ENCODE measurements at places on chromosomes 3 and 15.
A peak's percentile ranks its signal among the peaks of the same experiment; 100 is the strongest.

DNA sequence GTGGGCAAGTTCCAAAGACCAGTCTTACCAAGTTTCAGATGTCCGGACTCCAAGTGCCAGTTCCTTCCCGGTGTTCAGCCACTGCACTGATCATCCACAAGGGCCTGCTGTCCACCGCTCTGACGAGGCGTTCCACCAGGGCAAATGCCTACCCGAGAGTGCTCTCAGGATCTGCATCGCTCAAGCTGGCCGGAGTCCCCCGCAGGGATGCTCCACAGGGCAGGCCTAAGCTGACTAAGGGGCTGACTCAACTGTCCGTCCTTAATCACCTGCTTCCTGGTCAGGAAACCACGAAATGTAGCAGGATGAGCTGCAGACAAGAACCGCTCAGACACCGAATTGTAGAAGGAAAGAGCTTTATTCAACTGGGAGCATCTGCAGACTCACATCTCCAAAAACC is 341.6 kb downstream of the KCNH8 start:
- DNase-seq: no peak

DNA sequence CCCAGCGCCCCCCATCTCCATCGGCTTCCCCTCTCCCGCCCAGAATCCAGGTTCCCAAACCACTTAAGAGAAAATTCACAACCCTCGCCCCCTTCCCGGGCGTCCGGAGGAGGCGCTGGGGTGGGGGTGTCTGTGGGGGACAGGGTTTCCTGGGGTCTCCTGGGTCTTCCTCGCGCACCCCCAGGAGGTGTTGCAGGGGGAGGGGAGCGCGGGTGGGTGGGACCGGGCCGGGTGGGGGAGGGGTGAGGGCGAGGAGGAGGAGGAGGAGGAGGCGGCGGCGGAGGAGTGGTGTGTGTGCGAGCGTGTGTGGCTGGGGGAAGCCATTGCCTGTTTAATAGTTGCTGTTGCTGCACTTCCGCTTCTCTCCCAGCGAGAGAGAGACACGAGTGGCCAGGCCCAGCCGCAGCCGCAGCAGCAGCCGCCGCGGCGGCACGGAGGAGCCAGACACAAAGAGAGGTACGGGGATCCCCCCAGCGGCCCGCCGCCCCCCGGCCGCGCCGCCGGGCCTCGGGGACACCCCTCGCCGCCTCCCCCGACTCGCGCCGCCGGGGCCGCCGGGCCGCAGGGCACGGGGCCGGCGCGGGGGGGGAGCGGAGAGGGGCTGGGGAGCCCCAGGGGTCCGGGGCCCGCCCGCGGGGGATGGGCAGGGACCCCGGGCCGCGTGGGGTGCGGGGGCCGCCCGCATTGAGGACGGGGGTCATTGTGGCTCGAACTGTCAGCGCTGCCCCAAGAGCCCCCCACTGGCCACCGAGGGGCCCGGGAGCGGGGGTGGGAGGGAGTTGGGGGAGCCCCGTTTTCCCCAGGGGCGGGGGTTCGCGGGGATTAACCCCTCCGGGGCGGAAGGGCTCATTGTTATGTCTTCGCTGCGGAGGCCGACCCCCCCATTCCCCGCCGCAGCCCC is at the start of gene UBE2E1:
Gene UBE2E1 (plus strand): TSS at position 323 of the 901 bp plus-strand sequence. CDS start 1,315 bp downstream, outside the sequence.
- DNase-seq: peak; percentile 77

GRCh38 chr3:177421481-177421785 is 224.2 kb upstream of the TBL1XR1 start:
- DNase-seq: no peak

DNA sequence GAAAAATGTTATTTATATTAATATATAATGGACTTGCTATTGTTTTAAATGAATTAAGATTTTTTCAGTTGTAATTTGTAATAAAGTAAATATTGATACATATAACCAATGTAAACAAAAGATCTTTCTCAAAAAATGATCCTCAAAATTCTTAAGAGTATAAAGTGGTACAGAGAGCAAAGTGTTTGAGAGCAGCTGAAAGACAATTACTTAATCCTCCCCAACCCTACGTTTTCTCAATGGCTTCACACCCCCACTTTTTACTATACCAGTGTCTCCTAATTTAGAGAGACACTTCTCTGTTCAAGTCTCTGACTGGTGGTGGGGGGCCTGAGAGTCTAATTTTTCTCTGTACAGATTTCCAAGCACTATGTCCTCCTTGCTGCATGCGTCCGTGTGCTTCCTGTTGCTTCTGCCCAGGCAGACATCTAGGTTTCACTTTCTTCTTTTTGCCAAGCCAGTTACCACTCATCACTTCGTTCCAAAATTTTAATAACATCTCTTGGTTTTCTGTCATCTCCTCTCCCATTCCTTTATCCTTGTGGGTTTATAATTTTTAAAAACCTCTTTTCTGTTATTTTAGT is 276.3 kb upstream of the DNAJC19 start:
- DNase-seq: peak; percentile 35

DNA sequence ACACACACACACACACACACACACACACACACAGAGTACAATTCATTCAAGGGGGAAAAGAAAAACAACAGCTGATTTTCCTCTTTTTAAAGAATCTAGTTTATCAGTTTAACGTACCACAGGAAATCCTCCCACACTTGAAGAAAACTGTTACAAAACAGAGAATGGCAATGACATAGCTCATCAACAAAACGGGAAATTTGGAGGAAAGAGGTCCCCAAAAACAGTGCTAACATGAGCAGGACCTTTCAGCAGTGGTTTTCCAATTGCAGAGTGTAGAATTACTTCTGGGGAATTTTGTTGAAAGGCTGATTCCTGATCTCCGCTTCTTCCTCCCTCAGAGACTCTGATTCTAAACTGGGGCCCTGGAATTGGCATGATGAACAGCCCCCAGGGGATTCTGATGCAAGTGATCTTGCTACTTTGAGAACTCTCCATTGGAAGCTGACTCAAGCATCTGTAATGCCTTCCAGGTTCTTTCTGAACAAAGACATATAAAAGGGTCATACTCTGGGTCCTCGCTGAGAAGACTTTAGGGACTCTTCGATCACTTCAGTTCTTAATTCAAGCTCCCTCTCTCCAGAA is 442.6 kb upstream of the PROK2 start:
- peak; percentile 8 for DNase-seq

GRCh38 chr3:38823722-38824121 is 7.7 kb upstream of the SCN10A start:
- DNase-seq: no peak

DNA sequence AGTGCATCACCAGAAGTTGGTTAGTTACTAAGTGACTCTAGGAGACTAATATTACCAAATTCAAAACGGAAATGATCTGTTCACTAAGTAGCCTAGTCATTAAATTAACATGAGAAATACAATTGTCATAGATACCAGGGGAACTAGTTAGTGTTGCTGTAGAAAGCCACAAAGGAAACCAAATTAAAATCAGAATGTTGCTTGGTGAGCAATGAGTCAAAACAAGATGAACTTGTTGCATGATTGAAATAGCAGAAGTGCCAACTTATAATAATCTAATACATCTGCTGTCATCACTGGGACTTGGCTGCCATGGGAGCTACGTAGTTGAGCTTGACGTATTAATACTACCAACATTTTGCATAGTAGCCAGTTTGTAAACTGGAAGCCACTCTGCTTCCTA is 458.1 kb downstream of the DIPK2A start:
- no peak for DNase-seq

GRCh38 chr3:129756871-129757270 is 136.6 kb downstream of the TMCC1 start:
- peak; percentile 84 for DNase-seq

DNA sequence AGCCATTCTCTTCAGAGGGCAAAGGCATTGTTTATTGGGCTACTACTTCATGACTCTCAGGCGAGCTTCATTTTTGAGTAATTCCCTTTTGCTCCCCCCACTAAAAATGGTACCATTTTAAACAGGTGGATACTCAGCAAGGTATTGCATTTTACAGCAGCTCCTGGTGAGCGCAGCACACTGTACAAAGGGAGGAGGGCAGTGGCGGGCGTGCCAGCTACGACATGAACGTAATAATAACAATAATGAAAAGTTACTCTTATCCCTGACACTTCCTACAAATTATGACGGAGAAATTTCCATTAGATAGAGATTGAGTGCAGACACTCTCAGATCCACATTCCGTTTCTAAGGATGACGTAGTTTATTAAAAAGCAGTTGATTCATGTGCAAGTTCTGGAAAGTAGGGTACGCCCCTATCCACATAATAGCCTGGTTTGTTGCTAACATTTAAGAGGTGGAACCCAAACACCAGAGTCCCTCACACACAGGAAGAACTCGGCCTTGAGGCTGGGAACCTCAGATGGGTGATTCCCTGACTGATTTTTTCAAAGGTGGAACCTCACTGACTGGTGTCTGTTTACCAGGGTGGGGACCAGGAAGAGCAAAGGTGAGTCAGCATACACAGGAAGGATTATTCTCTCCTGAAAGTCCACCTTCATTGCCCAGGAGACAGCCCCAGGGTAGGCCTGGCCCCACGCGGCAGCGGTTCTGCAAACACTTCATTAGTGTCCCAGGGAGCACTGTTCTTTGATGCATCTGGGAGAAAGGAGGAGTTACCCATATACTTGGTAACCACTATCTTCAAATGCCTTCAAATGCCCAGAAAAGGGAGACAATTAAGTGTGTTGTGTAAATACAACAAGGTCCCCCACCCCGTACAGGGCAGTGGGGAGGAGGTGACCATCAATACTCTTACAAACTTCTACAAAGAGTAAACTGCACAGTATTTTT is 69.9 kb downstream of the LDHAL6B start:
- DNase-seq: no peak

DNA sequence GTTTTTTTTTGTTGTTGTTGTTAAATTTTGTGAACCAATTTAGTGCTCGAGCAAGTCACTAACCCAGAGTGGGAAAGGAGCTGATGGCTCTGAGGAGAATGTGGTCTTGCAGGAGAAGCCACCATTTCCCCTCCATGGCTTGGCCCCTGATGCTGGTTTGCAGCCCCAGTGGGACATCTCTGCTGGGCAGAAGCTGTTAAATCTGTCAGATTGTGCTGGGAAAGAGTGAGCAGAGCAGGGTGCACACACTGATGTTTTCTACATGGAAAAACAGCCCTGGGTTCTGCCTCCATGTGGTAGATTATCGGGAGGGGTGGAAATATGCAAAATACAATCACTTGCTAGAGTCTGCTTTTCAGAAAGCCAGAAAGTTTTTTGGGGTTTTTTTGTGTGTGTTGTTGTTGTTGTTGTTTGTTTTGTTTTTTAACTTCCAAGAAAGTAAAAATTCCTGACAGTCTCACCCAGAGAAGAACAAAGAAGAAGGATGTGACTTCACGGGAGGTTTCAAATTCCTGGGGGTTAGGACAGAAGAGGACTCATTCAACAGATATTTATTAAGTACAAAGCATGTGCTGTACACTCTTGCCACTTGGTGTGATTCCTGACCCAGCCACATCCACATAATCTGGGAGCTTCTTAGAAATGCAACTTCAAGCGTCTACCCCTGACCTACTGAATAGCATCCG is 133.7 kb downstream of the FOXB1 start:
- DNase-seq: peak; percentile 27

DNA sequence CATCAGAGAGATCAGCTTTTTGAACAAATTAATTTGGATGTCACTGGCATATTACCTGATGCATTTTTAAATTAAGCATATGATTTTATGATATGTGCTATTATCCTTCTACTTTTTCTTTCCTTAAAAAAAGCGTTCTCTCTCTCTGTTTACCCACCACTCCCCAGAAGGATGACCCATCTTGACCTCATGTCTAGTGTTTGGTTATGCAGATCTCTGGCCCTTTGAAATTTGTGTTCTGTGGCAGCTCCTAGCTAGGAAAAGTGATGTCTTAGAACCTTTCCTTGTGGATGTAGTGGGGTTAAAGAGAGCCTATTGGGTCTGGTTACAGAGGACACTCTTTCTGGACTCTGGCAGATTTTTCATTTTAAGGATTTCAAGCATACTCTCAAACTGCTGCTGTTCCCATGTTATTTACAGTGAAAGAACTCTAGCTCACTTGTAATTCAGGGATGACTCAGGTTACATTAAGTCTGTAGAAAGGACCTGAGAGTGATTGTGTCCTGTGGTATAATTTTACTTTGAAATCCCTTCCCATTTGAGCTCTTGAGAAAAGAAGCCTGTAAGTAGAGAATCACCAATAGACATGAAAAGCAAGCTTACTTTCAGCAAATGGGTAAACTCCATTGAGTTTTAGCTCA is 23.8 kb downstream of the ARHGEF26 start:
- DNase-seq: peak; percentile 45

- no peak for DNase-seq
These were observed 291.2 kb upstream of the TBC1D5 start for GRCh38 chr3:18033581-18034108.

DNA sequence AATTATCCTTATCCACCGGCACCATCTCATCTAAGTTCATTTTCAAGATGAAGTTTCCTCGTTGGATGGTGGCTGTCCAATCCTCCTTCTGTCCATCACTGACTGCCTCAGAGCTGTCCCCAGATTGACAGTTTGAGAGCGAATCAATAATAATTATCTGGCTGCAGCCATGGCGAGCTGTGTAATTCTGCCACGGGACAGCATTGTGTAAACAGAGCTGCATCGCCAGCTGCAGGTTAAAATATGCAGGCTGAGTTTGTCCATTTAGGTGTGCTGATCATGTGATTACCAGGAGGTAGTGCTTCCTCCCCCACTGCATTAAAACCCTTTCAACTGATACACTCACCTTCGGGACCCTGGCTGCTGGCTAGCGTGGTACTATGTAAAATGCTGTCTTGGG is 461.9 kb upstream of the ONECUT1 start:
- DNase-seq: no peak

DNA sequence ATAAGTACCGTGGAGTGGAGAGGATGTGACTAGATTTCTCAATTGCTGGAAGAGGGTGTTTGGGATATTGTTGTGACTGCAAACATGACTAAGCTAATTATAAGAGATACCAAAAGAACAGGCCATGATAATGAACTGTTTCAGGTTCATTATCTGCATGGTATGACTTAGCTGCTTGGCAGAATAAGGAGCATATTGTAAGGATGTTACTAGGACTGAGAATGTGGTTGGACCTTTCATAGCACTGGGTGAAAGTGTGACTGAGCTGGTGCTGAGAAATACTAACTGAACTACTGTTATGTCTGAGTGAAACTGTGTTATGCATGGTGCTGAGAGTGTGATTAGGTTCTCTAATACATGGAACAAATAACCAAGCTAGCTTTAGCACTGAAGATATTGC is 11.0 kb downstream of the SCN10A start:
- DNase-seq: no peak

DNA sequence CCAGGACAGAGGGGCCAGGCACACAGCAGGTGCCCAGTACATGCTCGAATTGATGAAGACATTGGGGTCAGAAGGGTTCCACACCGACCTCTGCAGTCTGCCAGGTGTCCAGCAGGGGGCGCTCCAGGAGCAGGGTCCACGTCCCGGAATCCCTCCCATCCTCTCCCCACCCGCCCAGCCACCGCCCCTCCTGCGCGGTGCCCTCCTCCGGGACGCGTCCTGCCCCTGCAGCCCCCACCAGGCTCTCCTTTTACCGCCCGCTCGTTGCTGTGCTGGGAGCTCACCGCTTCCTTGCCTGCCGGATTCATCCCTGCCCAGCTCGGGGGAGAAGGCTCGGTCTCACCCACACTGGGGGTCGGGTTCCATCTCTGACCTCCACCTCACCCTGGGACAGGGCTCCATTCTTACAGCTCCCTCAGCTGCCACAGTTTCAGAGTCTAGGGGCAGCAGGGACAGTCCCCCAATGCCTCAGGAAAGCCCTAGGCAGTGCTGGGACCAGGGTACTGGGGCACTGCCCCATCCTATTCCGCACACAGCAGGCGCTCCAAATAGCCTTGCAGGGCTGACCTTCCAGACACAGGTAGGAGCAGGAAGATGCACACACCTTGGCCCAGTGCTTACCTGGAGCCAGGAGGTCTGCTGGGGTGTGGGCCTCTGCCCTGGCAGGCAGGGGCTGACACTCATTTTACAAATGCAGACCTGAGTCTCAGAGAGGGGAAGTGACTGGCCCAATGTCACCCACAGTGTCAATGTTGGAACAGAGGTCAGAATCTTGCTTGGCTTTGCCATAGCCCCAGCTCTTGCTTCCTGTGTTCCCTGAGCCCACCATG is 31.0 kb downstream of the GRIP2 start:
- DNase-seq: peak; percentile 29
